Activated naive CD4-positive, alpha-beta T cell treated with anti-CD3 and anti-CD28 coated beads for 36 hours (primary cell): ENCODE measurements at places on chromosomes 16 and 17. TPM values are rescaled to one million over a fixed set of nuclear protein-coding genes. Genes with fewer than 3 reads are reported as not detected.

Gene ITGAL
- total RNA-seq, result 83.8 TPM

Gene CIAO3
- total RNA-seq, result 34.3 TPM

Gene GAS7
- 0.31 TPM for total RNA-seq

Gene SLC2A4
- 0.19 TPM for total RNA-seq

DNA sequence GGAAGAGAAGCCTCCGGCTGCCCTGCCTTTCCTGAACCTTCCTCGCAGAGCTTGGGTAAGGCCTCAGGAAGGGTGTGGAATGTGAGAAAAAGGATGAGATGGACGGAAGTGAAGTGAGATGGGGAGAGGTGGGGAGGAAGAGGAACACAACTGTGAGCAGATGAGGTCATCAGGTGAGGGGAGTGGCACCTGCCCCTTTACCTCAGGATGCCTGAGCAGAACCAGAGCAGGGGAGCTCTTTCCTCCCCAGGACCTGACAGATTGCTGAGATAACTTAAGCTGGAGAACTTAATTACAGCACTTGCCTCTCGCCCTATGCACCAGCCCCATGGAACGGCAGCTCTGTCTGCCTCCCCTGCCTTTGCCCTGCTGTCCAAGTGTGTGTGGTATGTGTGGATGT lies 29.8 kb downstream of the TMEM132E start:
- DNase-seq, result no peak
- no peak overlapping the region for H3K27ac ChIP-seq
- no peaks in the 10 kb centered on the region for H3K36me3 ChIP-seq
- no peaks in the 10 kb centered on the region for H3K4me1 ChIP-seq
- no peak overlapping the region for H3K4me3 ChIP-seq

- DNase-seq, result peak; percentile 6
- no peaks in the 10 kb centered on the region for H3K36me3 ChIP-seq
- no peak overlapping the region for H3K27ac ChIP-seq
- no peaks in the 10 kb centered on the region for H3K4me1 ChIP-seq
- H3K27me3 ChIP-seq, result peaks cover 2% of the 10 kb centered on the region
- H3K4me3 ChIP-seq, result no peak overlapping the region
Observed at GRCh38 chr16:79668502-79668901, 68.0 kb upstream of the MAF start.

- no peak for DNase-seq
- H3K36me3 ChIP-seq, result peaks cover 4% of the 10 kb centered on the region
- H3K4me1 ChIP-seq, result no peaks in the 10 kb centered on the region
Observed at GRCh38 chr17:60269417-60269816, 119.6 kb downstream of the CA4 start.

DNA sequence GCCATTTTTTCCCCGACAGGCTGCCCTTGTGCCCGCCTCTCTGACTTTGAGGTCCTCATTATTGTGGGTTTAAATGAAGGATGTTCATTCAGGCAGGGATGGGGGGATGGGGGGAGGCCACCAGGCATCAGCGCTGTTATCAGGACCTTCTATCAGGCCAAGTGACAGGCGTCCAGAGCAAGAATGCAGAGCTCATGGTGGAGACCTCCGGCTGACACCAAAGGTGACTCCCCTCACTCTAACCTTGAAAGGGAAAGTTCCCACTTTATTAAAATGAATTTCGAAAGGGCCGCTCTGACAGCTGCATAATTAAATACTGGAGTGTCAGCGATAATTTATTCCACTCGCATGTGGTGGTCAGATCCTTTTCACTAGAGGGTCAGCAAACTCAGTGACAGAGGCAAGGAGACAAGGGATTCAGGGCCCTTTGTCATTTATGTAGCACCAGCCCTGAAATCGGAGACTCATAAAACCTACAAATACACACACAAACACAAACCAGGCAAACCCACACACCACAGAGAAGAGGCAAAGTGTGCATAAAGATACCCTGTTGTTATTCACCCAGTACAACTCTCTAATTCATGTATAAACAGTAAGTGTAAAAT lies 436.0 kb downstream of the MAF start:
- no peak overlapping the region for H3K27ac ChIP-seq
- DNase-seq, result no peak
- no peak overlapping the region for H3K4me3 ChIP-seq
- H3K27me3 ChIP-seq, result no peaks in the 10 kb centered on the region

- H3K27ac ChIP-seq, result peak overlapping the region; percentile 91
- H3K4me1 ChIP-seq, result peaks cover 70% of the 10 kb centered on the region
- peak; percentile 61 for DNase-seq
- peaks cover 4% of the 10 kb centered on the region for H3K36me3 ChIP-seq
Observed at GRCh38 chr17:78761789-78762406, 20.2 kb downstream of the CYTH1 start.

GRCh38 chr16:66382966-66383299 lies 16.4 kb downstream of the CDH5 start:
- no peak for DNase-seq
- H3K36me3 ChIP-seq, result no peaks in the 10 kb centered on the region
- H3K27ac ChIP-seq, result no peak overlapping the region
- no peaks in the 10 kb centered on the region for H3K27me3 ChIP-seq

GRCh38 chr17:16818821-16819683 lies 129.0 kb downstream of the CCDC144A start:
- no peak overlapping the region for H3K4me3 ChIP-seq
- no peaks in the 10 kb centered on the region for H3K27me3 ChIP-seq
- H3K4me1 ChIP-seq, result no peaks in the 10 kb centered on the region
- no peak overlapping the region for H3K27ac ChIP-seq

DNA sequence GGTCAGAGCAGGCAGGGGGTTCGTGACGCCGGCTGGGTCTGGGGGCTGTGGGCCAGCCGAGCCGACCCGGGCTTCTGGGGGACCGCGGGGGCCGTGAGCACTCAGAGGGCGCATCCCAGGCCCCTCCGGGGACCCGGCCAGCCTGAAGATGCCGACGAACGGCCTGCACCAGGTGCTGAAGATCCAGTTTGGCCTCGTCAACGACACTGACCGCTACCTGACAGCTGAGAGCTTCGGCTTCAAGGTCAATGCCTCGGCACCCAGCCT lies 140 bp downstream of the FSCN2 start:
- H3K4me3 ChIP-seq, result no peak overlapping the region
- peaks cover 4% of the 10 kb centered on the region for H3K27me3 ChIP-seq

GRCh38 chr16:67666559-67667452 lies at the start of the genes C16orf86 and ENKD1:
Gene C16orf86 (plus strand): TSS chr16:67666814. CDS start chr16:67666971, 157 bp downstream.
Gene ENKD1 (minus strand): TSS chr16:67666750. CDS start chr16:67666442, 308 bp downstream.
- no peaks in the 10 kb centered on the region for H3K27me3 ChIP-seq
- peaks cover 1% of the 10 kb centered on the region for H3K36me3 ChIP-seq
- peaks cover 17% of the 10 kb centered on the region for H3K4me1 ChIP-seq

DNA sequence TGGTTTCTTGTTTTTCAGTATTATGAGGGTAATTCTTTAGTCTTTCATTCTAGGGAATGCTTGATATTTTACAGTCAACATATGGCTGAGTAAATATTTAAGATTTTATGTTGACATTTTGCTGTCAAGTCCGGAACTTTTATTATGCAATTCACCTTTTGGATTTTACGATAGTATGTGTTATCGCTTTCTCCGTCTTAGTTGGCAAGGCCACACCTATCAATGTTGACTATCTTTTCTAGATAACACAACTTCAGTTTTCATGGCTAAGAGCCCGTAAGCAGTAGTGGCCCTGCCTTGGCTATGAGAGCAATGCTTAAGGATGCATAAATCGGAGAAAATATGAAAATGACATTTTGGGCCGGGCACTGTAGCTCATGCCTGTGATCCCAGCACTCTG lies 39.5 kb upstream of the CDH13 start:
- no peak for DNase-seq
- no peak overlapping the region for H3K4me3 ChIP-seq
- no peaks in the 10 kb centered on the region for H3K4me1 ChIP-seq
- no peaks in the 10 kb centered on the region for H3K36me3 ChIP-seq
- H3K27ac ChIP-seq, result no peak overlapping the region

GRCh38 chr16:78796221-78796866 lies 696.9 kb downstream of the WWOX start:
- H3K36me3 ChIP-seq, result no peaks in the 10 kb centered on the region
- H3K4me3 ChIP-seq, result no peak overlapping the region
- H3K27ac ChIP-seq, result no peak overlapping the region
- H3K4me1 ChIP-seq, result no peaks in the 10 kb centered on the region
- H3K27me3 ChIP-seq, result no peaks in the 10 kb centered on the region
- peak; percentile 24 for DNase-seq

- peak overlapping the region; percentile 9 for H3K4me3 ChIP-seq
- H3K4me1 ChIP-seq, result peaks cover 9% of the 10 kb centered on the region
- DNase-seq, result peak; percentile 39
Observed at GRCh38 chr17:79942591-79943346, 92.9 kb downstream of the TBC1D16 start.

- H3K27ac ChIP-seq, result no peak overlapping the region
- no peaks in the 10 kb centered on the region for H3K27me3 ChIP-seq
- no peaks in the 10 kb centered on the region for H3K4me1 ChIP-seq
- no peak for DNase-seq
- H3K4me3 ChIP-seq, result no peak overlapping the region
Observed at GRCh38 chr17:45111850-45112249, 20.5 kb downstream of the PLCD3 start.

DNA sequence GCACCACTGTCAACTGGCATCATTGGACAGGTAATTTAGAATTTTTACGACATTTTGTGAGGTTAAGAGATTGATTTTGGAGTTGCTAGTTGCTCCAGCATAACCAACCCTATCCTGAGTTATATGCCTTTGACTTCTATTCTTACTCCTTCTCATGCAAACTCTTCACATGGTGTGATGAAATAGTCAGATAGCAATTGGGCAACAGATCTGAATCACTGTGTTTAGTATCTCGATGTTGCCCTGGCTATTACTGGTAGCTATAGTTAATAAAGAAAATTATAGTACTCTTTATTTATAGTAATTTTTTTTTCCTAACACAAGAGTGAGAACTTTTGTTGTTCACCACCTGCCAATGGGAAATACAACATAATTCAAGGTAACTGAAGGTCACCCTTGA lies 494.8 kb upstream of the TOM1L1 start:
- no peaks in the 10 kb centered on the region for H3K27me3 ChIP-seq
- H3K4me1 ChIP-seq, result no peaks in the 10 kb centered on the region
- H3K27ac ChIP-seq, result no peak overlapping the region
- H3K4me3 ChIP-seq, result no peak overlapping the region

GRCh38 chr16:65318138-65318537 lies 196.3 kb upstream of the CDH11 start:
- DNase-seq, result no peak
- H3K4me1 ChIP-seq, result no peaks in the 10 kb centered on the region
- no peak overlapping the region for H3K4me3 ChIP-seq
- H3K36me3 ChIP-seq, result no peaks in the 10 kb centered on the region
- no peak overlapping the region for H3K27ac ChIP-seq

DNA sequence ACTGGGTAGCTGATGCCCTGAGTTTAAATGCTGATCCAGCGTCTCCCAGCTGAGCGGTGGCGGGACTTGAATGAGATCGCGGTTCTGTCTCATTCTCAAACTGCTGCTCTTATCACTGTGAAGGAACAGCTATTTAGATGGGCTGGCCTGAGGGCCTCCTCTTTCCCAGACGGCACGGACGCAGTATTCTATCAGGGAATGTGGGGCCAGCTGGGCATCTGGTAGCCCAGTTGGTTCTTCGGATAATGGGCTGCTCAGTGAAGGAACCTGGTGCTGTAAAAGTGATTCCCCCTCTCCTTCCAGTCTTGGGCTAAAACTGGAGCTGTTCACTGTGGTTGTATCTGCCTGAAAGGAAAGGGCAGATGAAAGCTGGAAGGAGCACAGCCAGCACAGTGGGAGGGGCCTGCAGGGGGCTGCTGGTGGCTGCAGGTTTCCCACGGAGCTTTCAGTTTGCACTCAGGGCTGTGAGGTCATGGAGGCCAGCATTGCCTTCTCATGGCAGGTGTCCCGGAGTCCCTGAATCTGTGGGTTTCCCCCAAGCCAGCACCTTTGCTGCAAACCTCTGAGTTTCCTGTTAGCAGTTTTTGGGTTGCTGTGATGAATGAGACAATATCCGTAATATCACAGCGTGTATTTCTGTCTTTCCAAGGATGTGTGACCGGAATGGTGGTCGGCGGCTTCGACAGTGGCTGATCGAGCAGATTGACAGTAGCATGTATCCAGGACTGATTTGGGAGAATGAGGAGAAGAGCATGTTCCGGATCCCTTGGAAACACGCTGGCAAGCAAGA lies 3.6 kb downstream of the IRF8 start:
- H3K4me3 ChIP-seq, result peak overlapping the region; percentile 87
- H3K4me1 ChIP-seq, result peaks cover 59% of the 10 kb centered on the region
- H3K27me3 ChIP-seq, result no peaks in the 10 kb centered on the region
- peak overlapping the region; percentile 93 for H3K27ac ChIP-seq

GRCh38 chr17:75813081-75814020 lies 28.7 kb downstream of the UNK start:
- H3K4me3 ChIP-seq, result no peak overlapping the region
- no peak overlapping the region for H3K27ac ChIP-seq
- peaks cover 4% of the 10 kb centered on the region for H3K4me1 ChIP-seq
- H3K36me3 ChIP-seq, result peaks cover 2% of the 10 kb centered on the region

DNA sequence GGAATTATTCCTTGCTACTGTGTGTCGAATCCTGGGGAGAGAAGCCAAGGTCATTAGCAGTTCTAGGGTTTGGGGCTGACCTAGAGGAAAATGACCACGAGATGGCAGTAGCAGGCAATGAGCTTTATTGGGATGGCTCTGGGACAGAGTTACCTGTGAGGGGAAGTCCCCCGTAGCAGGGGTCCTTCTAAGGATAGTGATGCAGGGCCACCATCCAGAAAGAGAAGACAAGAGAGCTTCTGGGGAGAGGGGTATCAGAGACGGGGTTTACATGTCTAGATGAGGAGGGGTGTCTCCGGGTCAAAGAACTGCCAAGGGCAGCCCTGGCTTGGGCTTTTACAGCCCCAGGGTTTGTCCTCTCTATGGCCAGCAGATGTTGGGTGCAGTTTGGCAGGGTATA lies 6.4 kb upstream of the GGT6 start:
- H3K4me3 ChIP-seq, result no peak overlapping the region
- no peaks in the 10 kb centered on the region for H3K27me3 ChIP-seq
- no peaks in the 10 kb centered on the region for H3K36me3 ChIP-seq
- peak; percentile 78 for DNase-seq

- H3K4me3 ChIP-seq, result no peak overlapping the region
- no peak for DNase-seq
- peaks cover 50% of the 10 kb centered on the region for H3K4me1 ChIP-seq
- H3K36me3 ChIP-seq, result peaks cover 41% of the 10 kb centered on the region
- H3K27me3 ChIP-seq, result no peaks in the 10 kb centered on the region
Observed at GRCh38 chr17:67238991-67239390, 6.0 kb downstream of the HELZ start.
